ENCODE measurements at places on chromosomes 13 and 19. TPM values are rescaled to one million over a fixed set of nuclear protein-coding genes. Genes with fewer than 3 reads are reported as not detected.

ZNF486 gene
- 14.3 TPM for total RNA-seq

KCNJ14 gene
- 4.6 TPM for total RNA-seq

SLC17A7 gene
- 1.8 TPM for total RNA-seq

ANGPTL4 gene
- total RNA-seq = 32.1 TPM

LIN7B gene
- total RNA-seq = 10.3 TPM

SEMA6B gene
- total RNA-seq = 2.2 TPM

- no peak for DNase-seq
Observed at GRCh38 chr13:60753641-60754040, 356.6 kb downstream of the TDRD3 start.

DNA sequence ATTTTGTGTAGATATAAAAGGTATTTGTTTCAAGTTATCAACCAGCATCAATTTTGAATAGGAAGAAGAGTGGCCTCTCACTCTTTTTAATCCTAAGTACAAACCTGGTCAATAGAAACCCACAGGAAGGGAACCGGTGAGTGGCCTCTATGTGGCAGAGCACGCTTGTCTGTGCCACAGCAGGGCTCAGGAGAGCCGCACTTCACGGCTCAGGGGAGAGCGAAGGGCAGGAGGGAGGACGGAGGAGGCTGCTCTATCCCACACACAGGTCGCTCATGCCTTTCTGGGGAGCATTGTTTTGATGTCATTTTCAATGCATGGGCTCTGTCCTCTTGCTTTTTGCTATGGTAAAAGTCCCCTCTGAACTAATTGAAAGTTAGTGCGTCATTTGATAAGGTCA lies 57.2 kb downstream of the TNFRSF19 start:
- no peak for DNase-seq

- DNase-seq = no peak
Observed at GRCh38 chr13:25771641-25772478, 280.0 kb downstream of the SHISA2 start.

DNA sequence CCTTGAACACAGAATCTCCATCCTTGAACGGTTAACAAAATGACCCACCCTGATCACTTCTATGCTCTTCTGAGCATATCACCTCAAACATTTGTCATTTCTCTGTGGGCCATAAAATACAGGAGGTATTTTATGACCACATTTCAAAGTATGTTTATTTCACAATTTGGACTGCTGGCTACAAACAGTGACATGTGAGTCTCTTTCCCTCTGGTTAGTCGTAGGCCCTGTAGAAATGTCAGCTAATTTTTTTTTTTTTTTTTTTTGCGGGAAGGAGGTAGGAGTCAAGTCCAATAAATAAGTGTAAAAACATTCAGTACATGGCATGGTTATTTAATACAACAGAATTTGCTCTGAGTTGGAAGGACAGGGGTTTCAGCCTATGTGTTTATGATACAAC lies 70.7 kb downstream of the FOXO1 start:
- DNase-seq = no peak

DNA sequence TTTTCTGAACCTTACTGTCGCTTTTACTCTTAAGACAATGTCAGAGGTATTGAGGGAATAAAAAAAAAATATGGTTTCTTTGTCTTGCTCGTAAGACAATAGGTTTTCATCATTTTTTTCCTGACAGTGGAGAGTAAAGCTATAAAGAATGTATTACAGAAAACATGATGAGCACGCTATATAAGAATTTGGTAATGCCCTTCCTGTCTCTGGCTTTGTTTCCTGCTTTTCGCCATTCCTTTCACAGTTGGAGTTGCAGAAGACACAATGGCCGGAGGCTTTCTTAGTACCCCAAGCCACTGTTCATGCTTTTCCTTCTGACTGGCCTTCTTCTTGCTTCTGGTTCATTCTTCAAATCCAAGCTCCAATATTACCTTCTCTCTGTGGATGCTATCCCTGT lies 101.0 kb upstream of the DACH1 start:
- no peak for DNase-seq

- no peak for DNase-seq
Observed at GRCh38 chr19:12773571-12773970, 1.8 kb downstream of the HOOK2 start.

GRCh38 chr13:41962994-41963393 lies 2.1 kb upstream of the VWA8 start:
- DNase-seq = no peak

- DNase-seq = no peak
Observed at GRCh38 chr19:20558011-20558410, 7.6 kb downstream of the ZNF737 start.

DNA sequence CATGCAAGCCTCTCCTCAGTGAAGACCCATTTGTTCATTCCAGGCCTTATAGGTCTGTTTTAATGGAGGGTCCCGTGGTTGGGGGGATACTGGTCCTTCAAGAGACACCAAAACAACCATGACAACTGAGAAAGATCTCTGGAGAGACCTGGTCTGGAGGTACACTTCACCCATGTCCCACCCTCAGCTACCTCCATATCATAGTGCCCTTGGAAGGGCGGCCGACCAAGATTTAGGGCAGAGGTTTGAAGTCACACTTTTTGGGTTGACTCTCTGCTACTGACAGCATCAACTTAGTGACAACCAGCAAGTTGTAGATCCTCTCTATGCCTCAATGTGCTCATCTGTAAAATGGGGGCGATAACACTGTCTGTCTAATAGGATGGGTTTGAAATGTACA lies 177.3 kb downstream of the TSHZ3 start:
- no peak for DNase-seq

GRCh38 chr19:6503407-6504201 lies 1.5 kb upstream of the TUBB4A start:
- no peak for DNase-seq

- DNase-seq = no peak
Observed at GRCh38 chr13:100508455-100508854, 80.1 kb downstream of the GGACT start.
